Left cardiac atrium (tissue), 4 donors: ENCODE measurements at places on chromosomes 6 and 20.

- DNase-seq = no peak
These were observed 4.3 kb downstream of the KCNQ5 start for GRCh38 chr6:72626126-72626525.

- no peak for DNase-seq
These were observed 1.5 kb downstream of the ID4 start for GRCh38 chr6:19838442-19839236.

GRCh38 chr6:120357447-120357846, 976.8 kb downstream of the TBC1D32 start:
- DNase-seq = no peak

GRCh38 chr20:31630187-31630790, 7.4 kb upstream of the COX4I2 start:
- no peak for DNase-seq

DNA sequence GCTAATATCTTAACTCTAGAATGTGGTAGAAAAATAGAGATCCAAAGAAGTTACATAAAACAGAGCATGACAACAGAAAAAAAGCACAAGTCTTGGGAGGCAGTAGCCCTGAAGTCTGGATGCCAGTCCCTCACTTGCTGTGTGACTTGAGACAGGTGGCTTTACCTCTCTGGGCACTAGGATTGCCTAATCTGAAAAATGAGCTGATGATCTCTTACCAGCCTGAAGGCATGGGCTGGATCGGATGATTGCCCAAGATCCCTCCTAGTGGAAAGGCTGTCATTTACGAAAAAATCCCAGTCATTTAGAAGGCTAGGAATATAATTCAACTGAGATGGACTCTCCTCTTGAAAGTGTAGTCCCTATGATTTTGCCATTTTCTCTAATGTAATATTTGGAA, 10.9 kb upstream of the GCM1 start:
- no peak for DNase-seq

DNA sequence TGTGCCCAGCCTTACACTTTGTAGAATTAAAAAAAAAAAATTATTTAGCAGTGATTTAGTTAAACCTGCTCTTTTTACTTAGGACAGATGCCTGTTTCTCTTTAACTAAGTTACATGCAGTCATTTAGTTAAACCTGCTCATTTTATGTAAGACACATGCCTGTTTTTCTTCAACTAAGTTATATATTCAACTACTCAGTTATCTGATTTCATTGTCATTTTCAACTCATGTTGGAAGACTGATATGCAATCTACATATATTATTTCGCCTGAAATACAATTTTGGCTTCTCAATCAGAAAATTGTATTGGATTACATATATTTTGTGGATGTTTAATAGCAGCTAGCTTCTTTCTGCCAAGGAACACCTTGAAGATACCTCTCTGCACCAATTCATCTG, 171.1 kb downstream of the COL19A1 start:
- DNase-seq = no peak

GRCh38 chr20:58603721-58604120, 47.4 kb upstream of the STX16 start:
- DNase-seq = no peak
